ENCODE measurements at places on chromosomes 4 and X. TPM values are rescaled to one million over a fixed set of nuclear protein-coding genes. Genes with fewer than 3 reads are reported as not detected.

DNA sequence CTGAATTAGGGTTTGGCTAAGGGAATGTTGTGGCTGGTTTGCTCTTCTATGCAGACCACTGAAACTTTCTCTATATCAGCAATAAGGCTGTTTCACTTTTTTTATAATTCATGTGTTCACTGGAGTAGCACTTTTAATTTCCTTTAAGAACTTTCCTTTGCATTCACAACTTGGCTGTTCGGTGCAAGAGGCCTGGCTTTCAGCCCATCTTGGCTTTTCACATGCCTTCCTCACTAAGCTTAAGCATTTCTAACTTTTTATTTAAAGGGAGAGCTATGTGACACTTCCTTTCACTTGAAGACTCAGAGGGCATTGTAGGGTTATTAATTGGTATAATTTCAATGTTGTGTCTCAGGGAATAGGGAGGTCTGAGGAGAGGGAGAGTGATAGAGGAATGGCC, 142.3 kb downstream of the SHROOM4 start:
- no peaks in the 10 kb centered on the region for H3K27me3 ChIP-seq
- no peaks in the 10 kb centered on the region for H3K4me1 ChIP-seq
- DNase-seq, result no peak
- H3K27ac ChIP-seq, result no peak overlapping the region
- H3K36me3 ChIP-seq, result peaks cover 7% of the 10 kb centered on the region

DNA sequence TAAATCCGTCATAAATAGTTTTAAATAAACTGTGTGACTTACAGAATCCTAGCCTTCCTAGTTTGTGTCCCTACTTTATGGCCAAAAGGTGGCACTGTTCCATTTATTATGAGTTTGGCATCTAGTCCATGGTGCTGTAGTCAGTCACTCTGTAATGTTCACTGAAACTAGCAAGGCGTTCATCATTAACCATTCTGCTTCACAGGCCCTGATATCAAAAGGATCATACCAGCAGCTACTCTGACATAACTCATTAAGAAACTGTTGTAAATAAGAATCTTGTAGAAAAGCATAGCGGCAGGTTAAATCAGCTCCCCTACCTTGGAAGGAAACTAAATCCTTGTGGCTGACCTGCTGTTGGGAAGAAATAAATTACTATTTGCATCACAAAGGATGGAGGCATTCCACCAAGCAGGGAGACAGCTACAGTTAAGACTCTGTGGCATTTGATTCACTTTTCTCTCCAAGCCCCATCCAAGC, 919.6 kb upstream of the DIAPH2 start:
- H3K27ac ChIP-seq, result no peak overlapping the region
- DNase-seq, result no peak
- H3K4me3 ChIP-seq, result no peak overlapping the region

DNA sequence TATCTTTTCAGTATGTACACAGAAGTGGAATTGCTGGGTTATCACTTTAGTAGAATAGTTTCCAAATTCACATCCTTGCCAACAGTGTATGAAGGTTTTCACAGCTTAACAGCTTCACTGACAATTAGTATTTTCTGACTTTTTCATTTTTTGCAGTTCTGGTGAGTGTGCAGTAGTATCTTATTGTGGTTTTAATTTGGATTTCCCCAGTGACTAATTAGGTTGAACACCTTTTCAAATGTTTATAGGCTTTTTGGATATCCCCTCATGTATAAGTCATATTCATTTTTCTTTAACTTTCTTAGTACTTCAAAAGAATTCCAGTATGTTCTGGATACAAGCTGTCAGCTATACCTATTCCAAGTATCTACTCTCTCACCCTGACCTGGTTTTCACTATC, 37.1 kb downstream of the BRCC3 start:
- DNase-seq, result no peak
- no peaks in the 10 kb centered on the region for H3K4me1 ChIP-seq

- H3K36me3 ChIP-seq, result no peaks in the 10 kb centered on the region
- DNase-seq, result no peak
- no peak overlapping the region for H3K4me3 ChIP-seq
- no peaks in the 10 kb centered on the region for H3K27me3 ChIP-seq
Measured at GRCh38 chr4:104971462-104971861, 175.2 kb upstream of the TET2 start.

DNA sequence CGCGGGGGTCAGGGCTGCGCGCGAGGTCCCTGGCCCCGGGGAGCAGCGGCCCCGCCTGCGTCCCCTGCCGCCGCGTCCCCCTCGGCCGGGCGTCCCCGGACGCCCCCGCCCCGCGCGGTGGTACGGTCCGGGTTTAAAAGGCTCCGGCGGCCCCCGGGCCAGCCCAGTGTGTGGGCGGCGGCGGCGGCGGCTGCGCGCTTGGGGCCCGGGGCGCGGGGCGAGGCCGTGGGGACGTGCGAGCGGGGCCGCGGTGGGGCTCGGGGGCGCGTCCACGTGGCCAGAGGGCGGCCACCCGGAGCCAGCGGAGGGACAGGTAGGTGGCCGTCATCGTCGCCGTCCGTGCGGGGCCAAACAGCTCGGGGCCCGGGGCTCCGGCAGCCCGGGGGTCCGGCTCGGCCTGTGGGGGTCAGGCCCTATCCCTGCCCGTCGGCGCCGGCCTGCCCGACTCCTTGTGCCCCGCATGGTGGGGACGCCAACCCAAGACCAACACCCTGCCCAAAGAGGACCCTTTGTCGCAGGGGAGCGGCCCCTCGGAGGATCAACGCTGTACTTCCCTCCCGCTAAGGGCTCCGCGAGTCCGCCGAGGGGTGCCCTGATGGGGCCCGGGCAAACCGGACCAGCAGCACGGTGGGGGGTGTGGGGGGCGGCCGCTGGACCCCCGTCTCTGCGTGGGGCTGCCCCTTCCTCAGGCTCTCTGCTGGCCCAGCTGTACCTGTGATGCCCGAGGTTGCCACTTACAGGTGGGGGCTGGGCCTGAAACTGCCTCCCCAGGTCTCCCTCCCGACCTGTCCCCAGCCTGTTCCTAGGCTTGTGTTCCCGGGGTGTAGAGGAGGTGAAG, at the start of gene PLXNA3:
TSS of gene PLXNA3 (plus strand) at position 166 of the 838 bp plus-strand sequence. CDS start 1,903 bp downstream, outside the sequence.
- H3K36me3 ChIP-seq, result peaks cover 14% of the 10 kb centered on the region
- DNase-seq, result no peak
- peaks cover 9% of the 10 kb centered on the region for H3K4me1 ChIP-seq

- peaks cover 3% of the 10 kb centered on the region for H3K27me3 ChIP-seq
- no peak for DNase-seq
- no peak overlapping the region for H3K4me3 ChIP-seq
- no peak overlapping the region for H3K27ac ChIP-seq
- H3K4me1 ChIP-seq, result peaks cover 22% of the 10 kb centered on the region
- H3K36me3 ChIP-seq, result no peaks in the 10 kb centered on the region
Measured at GRCh38 chrX:39654183-39654925, 443.4 kb downstream of the BCOR start.

DNA sequence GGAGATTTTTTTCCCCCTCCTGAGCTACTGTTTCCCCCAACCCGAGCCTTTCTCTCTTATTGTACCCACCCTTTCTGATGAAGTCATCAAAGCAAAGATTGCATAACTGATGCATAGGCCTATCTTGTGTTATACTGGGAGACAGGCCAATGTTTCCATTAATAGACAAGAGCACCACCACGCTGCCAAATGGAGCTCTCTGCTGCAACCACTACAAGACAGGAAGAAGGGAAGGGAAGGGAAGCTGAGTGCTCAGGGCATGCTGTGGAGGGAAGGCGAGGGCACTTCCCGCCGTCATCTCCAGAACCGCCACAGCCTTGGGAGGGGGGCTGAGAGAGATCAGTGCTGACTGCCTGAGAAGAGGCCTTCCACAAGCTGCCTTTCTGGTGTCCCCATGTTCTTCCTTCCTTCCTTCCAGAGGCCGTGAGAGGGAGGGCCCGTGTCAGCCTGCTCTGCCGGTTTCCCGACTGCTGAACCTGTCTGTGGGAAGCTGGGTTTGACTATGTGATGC, 75.0 kb downstream of the MGST2 start:
- no peak overlapping the region for H3K4me3 ChIP-seq
- peaks cover 55% of the 10 kb centered on the region for H3K4me1 ChIP-seq
- DNase-seq, result no peak
- no peaks in the 10 kb centered on the region for H3K36me3 ChIP-seq

ASB5 gene
- total RNA-seq, result not detected
